ENCODE measurements at places on chromosomes 3 and 15.

GRCh38 chr3:81468391-81468790, 293.1 kb downstream of the GBE1 start:
- DNase-seq, result no peak

DNA sequence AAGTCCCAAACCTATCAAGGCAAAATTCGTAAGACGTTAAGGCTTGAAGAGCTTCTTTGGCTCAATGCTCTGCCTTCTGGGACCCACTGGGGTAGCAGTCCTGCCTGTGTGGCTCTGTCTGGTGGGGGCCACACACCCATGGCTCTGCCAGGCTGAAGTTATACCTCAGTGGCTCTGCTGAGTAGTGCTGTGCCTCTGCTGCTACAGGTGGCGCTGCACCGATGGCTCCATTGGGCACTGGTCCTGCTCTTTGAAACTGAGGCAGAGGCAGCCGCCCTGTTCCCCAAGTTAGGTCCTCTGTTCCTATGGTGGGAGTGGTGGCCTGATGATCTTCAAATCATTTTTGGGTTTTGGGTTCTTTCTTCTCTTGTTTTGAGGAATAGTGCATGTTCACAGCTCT, 68.0 kb upstream of the AP4E1 start:
- DNase-seq, result no peak

DNA sequence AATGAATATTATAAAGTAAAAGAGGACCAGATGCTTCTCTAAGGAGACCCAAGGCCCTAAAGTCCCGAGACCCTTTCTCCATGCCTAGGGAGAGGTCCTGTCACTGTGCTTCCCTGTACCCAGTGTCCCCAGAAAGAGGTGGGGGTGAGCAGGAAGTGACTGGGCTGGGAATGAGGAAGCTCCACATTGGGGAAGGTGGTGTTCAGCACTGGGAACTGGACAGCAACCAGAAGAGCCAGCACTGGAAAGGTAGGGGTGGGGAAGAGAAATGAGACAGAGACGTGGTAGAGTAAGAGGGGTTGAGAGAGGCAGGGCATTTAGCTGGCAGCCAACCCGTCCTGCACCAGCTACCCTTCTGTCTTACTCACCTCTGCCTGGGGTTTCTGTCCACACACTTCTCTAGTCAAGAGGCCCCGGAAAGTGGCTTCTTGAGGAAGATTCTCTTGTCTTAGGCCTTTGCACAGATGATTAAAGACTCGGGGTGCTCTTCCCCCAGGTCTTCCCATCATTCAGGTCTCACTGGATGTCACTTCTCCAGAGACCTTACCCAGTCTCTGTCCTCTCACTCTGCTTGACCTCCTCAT, 12.2 kb downstream of the RRP9 start:
- DNase-seq, result no peak

- DNase-seq, result no peak
Observed at GRCh38 chr15:89299896-89300295, 34.7 kb downstream of the POLG start.

DNA sequence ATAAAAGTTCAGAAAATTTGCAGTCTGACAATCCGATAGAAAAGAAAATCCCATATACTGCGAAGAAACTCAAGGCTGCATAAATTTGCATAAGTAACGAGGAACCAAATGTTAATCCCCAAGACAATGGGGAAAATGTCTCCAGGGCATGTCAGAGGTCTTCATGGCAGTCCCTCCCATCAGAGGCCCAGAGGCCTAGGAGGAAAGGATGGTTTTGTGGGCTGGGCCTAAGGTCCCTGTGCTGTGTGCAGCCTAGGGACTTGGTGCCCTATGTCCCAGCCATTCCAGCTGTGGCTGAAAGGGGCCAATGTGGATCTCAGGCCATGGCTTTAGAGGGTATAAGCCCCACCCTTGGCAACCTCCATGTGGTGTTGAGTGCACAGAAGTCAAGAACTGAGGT, 21.3 kb upstream of the CCR4 start:
- no peak for DNase-seq

DNA sequence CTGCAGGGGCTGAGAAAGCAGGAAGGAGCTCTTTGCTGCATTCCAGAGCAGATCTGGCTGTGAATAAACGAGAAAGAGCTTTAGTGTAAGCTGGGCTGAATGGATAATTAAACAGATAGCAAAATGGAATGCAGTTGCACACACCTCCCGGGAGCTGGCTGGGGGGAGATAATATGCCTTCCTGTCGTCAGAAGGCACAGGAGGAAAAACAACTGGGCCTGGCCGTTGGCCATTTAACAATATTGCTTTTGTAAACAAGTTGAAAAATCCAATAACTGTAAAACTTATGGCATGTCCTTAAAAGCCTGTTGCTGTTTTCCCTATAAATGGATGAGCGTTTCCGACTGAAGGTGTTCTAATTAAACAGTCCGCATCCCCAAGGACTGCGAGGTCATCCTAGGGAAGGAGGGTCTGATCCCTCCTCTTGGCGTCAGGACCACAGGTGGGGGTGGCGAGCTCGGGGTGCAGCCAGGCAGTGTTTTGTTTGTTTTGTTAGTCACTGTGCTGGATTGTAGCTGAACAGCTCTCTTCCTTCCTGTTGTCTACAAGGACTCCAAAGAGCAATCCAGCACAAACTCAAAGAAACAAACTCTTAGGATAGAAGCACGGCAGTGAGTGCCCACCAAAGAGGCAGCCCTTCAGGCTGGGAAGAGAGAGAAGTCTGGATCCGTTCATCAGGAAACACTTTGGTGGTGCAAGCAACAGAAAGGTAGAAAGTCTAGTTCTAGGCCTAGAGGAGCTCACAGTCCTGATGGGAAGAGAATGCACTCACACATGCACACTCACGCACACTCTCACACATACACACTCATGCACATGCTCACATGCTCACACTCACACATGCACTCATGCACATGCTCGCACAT, 133.4 kb upstream of the SMAD3 start:
- DNase-seq, result peak; percentile 82

DNA sequence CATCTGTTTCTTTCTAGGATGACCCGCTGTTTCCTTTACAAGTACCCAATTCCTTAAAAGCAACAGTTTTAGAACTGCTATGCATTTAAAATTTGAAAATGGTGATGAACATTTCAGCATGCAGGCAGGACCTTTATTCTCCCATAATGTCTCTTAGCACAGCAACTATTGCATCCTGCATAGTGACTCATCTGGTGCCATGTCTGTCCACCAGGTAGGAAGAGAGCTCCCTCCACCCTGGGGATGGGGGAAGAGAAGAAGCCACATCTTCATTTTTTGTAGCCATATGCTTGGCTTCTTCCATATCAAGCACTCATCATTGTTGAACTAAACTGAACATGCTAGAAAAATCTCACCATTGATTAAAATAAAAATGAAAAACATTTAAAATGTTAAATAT, 9.9 kb downstream of the GPR15 start:
- no peak for DNase-seq

DNA sequence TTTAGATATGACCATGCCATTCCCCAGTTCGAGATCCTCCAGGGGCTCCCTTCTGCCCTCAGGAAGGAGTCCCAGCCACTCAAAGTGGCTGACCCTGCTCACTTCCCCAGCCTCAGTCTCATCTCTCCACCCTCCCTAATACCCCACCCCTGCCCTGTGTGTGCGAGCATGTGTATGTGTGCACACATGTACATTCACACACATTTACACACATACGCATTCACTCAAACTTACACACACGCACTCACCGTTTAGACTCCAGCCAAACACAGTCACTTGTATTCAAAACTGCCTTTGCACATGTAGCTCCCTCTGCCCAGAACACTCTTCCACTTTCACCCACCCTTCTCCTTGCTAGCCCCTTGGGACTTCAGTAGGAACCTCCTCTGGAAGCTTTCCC, 11.4 kb downstream of the PLA2G4E start:
- no peak for DNase-seq

GRCh38 chr3:95459706-95460105, 1354.7 kb upstream of the EPHA6 start:
- no peak for DNase-seq

GRCh38 chr3:6079011-6079410, 781.9 kb upstream of the GRM7 start:
- DNase-seq, result no peak

DNA sequence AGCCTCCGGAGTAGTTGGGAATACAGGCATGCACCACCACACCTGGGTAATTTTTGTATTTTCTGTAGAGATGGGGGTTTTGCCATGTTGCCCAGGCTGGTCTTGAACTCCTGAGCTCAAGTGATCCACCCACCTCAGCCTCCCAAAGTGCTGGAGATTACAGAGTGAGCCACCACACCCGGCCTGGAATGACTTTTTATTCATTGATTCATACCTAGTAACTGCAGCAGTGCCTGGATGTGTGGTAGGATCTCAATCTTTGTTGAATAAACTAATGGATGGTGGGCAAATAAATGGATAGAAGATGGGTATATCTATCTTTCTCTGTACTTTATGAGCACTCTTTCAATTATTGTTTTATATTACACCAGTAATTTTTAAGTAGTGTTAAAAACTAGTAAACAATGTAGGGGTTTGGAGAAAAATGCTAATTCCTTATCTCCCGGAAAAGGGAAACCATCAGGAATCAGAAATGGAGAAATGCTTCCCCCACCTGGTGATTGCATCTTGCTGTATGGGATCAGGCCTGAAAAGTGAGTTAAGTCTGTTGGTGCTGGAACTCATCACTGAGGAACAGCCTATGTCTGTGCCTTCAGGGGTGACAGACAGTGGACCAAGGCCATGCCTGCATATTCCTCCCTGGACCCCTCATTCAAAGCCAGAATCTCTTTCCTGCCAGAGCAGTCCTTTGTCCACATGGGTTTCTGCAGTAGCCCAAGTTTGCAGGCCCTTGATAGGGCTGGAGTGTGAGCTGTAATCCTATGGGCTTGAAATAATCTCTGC, 161.0 kb upstream of the CTDSPL start:
- DNase-seq, result no peak

- no peak for DNase-seq
Observed at GRCh38 chr3:24764236-24764915, 269.7 kb upstream of the THRB start.

DNA sequence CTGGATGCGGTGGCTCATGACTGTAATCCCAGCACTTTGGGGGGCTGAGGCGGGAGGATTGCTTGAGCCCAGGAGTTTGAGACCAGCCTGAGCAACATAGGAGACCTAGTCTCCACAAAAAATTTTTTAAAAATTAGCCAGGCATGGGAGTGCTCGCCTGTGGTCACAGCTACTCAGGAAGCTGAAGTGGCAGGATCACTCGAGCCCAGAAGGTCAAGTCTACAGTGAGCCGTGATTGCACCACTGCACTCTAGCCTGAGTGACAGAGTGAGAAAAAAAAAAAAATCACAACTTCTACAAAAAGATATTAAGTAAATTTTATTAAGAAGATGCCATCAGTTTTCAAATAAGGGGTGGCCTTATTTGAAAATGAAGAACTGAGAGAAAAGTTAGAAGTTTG, 11.9 kb upstream of the PLA2G4D start:
- DNase-seq, result no peak

- DNase-seq, result no peak
Observed at GRCh38 chr3:99868311-99868646, 50.6 kb downstream of the CMSS1 start.

DNA sequence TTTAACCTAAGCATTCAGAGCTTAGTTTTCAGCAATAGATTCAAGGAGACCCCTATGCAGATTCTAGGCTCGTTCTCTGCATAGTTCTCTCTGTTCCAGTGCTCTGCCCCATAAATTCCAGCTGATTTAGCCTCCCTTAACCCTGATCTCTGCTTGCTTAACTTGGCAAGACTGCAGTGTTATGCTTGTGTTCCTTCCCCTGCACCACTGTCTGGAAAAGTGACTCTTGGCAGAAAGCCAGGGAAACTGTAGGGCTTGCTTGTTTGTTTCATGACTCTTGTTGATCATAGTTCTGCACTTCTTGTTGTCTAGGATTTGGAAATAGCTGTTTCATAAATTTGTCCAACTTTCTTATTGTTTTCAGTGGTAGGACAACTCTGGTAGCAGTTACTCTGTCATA, 40.1 kb downstream of the ANAPC13 start:
- DNase-seq, result peak; percentile 36

DNA sequence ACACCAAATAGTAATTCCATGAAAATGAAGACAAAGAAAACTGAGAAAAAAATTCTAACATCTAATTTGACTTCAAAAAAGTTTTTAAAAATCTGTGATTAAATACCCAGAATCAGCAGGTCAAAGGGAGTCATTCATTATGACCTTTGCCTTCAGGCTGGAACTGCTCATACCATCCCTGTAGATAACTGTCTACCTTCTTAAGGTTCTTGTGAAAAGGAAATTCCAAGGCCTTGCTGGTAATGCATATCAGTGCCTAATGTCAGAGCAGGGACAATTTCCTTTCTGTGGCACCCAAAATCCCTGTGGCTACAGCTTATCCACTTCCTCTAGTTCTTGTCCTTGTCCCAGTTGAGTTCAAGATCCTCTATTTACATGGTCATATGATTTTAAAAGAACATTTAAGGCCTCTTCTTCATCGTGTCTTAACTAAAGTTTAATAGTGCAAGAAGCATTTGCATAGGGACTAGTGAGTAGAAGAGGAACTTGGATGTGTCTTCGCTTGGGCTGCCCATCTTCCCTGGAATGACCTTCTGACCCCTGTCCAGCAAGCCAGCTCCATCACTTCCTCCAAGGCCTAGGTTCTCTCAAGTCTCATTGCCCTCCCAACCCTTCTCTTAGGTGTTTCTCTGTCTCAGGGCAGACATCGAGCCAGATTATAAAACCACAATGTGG, 8.7 kb upstream of the PLCL2 start:
- DNase-seq, result no peak

DNA sequence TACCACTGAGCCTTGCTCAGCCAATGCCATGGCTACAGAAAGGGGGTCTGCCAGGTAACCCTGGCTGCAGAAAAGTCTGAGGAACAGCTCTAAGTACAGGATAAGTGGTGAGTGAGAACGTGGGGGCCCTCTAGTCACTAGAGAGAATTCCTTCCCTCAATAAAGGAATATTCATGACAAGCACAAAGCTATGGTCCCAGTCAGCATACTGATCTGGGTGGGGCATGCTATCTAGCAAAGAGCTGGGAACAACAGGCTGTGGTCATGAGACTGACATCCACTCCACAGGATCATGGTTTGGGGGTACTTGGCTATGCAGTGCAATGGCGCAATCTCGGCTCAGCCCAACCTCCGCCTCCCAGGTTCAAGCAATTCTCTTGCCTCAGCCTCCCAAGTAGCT, 140.4 kb downstream of the MTHFS start:
- no peak for DNase-seq

DNA sequence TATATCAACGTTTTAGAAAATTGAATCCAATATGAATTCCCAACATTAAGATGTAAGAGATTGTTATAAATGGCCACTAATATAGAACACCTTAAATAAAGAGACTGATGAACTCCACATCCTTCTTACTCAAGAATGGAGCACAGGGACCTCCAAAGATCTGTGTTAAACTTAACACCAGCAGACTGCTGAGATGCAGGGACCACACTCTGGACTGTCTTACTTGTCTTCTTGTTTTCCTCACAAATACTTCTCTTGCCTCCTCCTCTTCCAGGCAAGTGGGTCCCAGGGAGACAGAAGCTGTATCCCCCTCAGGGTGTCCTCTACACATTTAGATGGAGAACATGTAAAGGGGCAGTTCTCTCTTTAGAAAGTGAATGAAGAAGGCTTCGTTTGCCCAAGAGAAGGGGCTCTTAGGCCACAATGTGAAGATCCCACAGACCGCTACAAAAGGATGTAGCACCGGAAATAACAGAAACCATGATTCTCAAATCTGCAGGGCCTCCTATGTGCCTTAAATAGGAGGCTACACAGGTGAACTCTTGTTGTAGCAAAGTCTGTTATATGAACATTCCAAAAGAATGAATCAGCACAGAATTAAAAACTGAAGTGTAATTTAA, 52.2 kb downstream of the SATB1 start:
- DNase-seq, result no peak

GRCh38 chr15:82950295-82950694, 2.2 kb downstream of the HOMER2 start:
- DNase-seq, result no peak

- no peak for DNase-seq
Observed at GRCh38 chr3:160587105-160587504, 21.7 kb upstream of the KPNA4 start.
